Panc1 (cell line): ENCODE measurements at places on chromosomes 13 and 19.

GRCh38 chr19:38801359-38802095 is 11.2 kb downstream of the LGALS4 start:
- no peak for DNase-seq

DNA sequence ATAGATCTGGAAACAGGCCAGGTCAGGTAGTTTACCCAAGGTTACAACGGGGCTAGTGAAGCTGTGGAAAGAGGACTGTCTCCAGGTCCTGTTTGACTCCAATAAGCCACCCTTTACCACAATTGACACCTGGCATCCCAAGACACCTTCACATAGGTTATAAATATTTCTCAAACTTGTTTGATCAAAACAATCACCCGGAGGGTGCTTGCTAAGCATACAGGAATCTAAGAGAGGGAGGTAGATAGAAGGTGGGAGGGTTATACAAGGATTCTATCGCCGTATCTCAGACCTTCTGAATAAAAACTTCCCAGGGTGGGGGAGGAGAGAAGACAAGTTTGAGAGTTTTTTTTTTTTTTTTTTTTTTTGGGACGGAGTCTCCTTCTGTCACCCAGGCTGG is 55.4 kb downstream of the MICU2 start:
- DNase-seq = no peak

GRCh38 chr13:77907666-77908341 is 10.8 kb downstream of the EDNRB start:
- no peak for DNase-seq

DNA sequence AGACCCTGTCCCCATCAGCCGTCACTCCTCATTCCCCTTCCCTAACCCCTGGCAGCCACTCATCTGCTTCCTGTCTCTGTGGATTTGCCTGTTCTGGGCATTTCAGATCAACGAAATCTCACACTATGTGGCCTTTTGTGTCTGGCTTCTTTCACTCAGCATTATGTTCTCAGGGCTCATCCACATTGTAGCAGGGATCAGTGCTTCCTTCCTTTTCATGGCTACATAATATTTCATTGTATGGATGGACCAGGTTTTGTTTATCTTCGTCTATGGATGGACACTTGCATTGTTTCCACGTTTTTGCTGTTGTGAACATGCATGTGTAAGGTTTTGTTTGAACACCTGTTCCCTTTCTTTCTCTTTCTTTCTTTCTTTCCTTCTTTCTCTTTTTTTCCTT is 41.3 kb downstream of the NWD1 start:
- DNase-seq = no peak

DNA sequence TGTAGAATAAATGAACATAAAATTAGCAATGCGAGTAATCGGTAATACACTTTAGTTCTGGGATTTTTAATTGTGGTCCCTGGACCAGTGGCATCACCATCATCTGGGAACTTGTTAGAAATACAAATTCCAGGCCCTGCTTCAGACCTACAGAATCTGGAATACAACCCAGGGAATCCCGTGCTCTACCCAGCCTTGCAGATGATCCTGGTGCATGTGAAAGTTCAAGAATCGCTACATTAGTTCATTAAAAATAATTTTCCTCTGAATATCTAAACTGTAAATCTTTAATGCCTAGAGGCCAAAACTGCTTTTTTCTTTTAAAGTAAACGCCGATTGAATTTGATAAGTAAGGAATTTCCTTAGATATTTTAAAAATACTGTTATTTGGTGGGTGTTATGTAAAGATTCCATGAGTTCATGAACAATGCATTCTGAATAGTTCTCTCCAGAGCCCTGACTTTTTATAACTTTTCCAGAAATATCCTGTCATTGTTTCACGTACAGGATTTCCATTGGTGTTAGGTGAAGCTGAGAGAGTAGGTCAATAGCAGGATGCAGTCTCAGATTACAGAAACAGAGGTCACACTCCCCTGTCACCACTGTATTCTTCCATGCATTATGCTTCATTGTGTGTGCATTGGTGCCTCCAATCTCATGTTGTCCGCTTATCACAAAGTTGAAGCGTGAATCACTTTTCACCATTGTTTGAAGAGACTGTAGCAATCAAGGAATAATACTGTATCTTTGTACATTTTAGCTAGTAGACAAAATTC is 596.5 kb upstream of the KLF12 start:
- no peak for DNase-seq

DNA sequence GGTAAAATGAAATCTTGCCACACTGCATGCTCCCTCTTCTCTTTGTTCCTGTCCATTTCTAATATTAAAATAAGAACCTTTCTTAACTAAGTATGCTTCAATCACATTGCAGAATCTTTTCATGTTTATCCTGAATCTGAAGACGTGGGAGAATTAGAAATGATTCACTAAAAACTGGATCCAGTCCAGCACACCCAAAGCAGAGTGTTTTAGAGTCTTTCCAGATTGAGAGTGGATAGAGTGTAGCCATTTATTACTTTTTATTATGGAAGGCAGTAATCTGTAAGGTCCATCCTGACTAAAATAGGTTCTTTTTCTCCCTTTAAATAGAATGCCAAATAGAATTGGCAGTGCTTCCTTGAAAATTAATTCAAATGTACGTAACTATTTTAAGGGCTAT is 453.5 kb downstream of the TDRD3 start:
- DNase-seq = no peak

- no peak for DNase-seq
Measured at GRCh38 chr13:30752201-30752797, 17.0 kb downstream of the ALOX5AP start.

- no peak for DNase-seq
Measured at GRCh38 chr13:99472122-99472440, 29.2 kb upstream of the TM9SF2 start.

- DNase-seq = no peak
Measured at GRCh38 chr13:98930151-98930591, 47.7 kb downstream of the DOCK9 start.

GRCh38 chr13:83531022-83531421 is 351.3 kb downstream of the SLITRK1 start:
- no peak for DNase-seq

DNA sequence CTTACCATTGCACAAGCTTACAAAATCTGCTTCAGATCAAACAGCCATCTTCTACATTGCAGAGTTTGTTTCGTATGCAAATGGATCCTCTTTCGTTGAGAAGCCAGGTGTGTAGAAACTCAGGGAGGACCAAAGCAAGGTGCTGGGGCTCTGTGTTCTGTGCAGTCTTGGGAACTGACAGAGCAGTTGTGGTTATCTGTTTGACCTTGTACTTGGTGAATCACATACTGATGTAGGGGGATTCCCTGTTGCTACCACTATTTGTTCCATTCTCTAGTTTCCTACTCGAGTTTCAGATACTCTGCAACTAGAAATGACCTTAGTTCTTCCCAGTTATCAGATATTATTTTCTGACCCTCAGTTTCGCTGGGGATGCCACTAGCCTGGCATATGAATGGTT is 95.2 kb upstream of the CLDN10 start:
- DNase-seq = no peak

- no peak for DNase-seq
Measured at GRCh38 chr13:80307401-80307987, 33.4 kb downstream of the SPRY2 start.

- DNase-seq = no peak
Measured at GRCh38 chr19:45152504-45153338, 8.1 kb downstream of the NKPD1 start.

DNA sequence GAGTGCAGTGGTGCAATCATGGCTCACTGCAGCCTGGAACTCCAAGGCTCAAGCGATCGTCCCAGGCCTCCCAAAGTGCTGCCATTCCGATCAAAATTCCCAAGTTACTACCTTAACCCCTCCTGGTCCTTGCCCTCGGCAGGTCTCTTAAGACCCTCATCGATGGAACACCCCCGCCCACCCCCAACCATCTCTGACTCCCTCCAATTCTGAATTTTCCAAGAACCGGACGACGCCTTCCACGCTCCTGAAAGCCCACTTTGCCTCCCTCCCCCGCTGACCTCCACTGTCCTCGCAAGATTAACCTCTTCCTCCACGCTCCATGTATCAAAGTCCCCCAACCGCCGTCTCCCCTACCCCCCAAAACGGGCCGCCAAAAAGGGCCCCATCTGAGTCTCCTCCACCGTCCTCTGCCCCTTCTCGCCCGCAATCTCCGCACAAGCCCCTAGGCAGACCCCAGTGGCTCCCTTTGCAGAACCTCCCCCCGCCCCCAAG is 539 bp downstream of the DAPK3 start:
- DNase-seq = no peak

GRCh38 chr13:40706439-40706838 is 40.0 kb upstream of the FOXO1 start:
- no peak for DNase-seq

DNA sequence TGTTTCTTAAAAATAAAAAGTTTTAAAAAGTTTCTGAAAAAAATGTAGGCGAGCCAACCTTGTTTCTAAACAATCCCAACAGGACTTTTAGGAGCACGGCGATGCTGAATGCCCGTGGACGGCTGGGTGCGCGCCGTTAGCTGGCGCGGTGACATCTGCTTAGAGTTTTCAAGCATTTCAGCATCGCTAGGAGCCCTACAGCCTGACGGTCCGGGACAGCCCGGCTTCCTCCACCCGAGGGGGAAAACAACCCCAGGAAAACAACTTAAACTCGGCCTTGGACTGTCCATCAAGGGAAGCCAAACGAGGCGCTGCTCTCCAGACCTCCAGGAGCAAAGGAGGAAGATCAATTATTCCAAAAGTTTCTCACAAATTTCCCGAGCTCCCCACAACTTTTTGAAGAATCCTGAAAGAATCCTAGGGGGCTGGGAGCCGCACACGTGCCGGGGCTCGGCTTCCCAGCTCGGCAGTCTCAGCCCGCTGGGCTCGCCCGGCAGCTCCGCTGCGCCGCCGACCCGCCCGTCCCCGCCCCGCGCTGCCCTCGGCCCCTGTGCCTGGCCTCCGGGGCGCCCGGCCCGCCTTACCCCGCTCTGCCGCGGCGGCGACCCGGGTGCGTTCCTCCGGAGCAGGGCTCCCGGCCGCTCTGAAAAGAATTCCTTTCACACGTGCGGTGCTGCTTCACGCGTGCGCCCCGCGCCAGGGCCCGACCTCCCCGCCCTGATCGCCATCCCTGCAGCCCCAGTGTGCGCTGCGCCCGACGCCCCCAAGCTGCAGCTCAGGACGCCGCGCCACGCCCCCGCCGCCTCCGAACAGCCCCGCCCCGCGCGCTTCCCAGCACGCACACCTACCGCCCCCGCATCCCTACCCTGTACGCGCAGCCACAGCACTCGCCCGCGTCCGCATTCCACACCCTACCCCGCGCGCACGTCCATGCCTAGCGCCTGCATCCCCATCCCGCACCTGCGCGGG is at the start of gene GJA3:
Gene GJA3 (minus strand): TSS at position 747 of the 969 bp plus-strand sequence. CDS start 17,764 bp downstream, outside the sequence.
- DNase-seq = no peak

DNA sequence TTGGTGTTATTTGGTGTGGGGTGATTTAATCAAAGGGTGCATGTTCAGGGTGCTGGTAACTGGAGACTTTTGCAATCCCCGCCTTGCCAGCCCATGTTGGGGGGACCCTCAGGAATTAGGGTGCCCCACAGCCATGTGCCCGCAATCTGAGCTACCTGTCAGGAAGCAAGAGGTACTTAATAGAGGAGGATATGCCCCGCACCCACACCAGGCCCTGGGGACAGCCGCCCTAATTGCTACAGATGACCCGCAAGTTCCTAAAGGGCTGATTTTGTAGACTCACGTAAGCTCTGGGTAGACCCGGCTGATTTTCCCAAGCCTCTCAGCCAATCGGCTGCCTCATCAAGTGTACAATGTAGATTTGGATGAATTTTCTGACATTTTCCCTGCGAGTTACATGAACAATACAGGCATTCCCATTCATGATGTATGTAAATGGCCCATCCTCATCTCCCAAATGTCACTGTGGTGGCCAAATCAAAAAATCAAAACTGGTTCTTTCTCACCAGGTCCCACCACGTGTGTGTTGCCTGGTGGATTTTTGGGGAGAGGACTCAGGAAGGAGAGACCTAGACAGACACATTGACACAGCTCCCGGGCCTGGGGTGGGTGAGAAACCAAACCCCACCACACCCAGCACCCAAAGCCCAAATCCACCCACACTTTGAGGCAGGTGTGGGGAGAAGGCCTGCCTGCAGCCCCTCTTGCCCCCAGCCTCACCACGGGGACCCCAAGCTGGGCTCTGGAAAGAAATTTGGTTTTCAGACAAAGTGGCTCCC is 119.2 kb upstream of the SPACA7 start:
- DNase-seq = no peak

DNA sequence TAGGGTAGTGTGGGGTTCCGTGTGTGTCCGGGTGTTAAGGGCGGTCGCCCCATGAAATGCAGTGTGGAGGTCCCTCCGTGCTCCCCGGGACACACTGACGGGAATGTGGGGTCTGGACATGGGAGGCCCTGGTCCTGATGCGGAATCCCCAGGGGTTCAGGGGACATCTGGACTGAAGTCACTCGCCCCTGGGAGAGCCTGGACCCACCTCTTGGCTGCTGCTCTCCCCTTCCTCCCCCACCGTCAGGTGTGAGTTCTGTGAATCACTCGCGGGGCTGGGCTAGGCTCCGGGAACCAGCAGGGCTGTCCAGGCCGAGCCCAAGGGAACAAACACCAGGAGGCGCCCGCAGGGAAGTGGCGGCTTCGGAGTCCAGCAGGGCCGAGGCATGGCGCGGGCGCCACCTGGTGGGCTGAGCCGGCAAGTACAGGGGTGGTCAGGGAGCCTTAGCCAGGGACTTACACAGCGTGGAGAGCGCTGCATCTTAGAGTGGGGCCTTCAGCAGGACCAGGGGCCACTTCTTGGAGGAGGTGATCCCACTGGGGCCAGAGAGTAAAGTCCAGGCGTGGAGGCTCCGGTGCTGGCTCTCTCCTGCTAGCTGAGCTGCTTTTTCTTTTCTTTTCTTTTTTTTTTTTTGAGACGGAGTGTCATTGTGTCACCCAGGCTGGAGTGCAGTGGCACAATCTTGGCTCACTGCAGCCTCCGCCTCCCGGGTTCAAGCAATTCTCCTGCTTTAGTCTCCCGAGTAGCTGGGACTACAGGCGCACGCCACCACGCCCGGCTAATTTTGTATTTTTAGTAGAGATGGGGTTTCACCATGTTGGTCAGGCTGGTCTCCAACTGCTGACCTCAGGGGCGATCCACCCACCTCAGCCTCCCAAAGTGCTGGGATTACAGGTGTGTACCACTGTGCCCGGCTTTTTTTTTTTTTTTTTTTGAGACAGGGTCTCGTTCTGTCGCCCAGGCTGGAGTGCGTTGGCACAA is 20.1 kb downstream of the WTIP start:
- peak; percentile 69 for DNase-seq

DNA sequence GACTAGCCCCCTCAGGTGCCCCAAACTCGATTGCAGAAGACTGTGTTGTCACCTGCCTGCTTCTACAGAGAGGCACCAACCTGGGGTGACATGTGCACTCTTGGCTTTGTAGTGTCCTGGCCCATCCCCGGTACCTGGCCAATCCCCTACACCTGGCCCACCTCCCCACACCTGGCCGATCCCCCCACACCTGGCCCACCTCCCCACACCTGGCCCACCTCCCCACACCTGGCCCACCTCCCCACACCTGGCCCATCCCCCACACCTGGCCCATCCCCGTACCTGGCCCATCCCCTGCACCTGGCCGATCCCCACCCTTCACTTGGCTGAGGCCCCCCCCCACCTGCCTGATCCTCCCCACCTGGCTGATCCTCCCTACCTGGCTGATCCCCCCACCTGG is 25.4 kb downstream of the ATP11A start:
- no peak for DNase-seq

- DNase-seq = no peak
Measured at GRCh38 chr13:101406791-101407190, 9.5 kb downstream of the NALCN start.

GRCh38 chr19:16142032-16142580 is 1.4 kb upstream of the HSH2D start:
- DNase-seq = no peak
